ENCODE measurements at places on chromosomes 2 and 18. TPM values are rescaled to one million over a fixed set of nuclear protein-coding genes. Genes with fewer than 3 reads are reported as not detected.

DNA sequence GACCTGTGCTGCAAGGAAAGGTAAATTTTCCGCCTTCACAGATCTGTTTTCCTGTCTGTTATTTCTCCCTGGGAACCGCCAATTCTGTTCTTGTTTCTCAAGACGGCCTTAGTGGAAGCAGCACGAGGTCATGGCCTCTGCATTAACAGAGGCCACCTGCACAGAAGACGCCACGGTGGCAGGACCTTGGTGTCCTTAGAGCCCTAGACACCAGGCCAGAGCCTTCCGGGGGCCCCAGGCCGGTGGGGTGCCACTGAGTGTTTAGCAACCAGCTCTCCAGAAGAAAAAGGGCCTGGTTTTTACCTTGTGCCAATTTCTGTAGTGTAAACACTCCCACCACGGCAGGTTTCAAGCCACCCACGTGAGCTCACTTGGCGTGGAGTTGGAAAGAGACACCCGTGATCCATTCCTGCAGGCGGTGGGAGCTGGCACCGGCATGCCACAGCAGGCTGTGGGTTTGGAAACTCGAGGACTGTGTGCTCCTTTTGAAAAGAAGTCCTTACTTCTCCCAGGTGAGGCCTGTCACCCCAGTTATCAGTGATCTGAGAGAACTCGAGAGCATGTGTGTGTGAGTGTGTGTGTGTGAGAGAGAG is 103.9 kb upstream of the HDAC4 start:
- no peak for DNase-seq

DNA sequence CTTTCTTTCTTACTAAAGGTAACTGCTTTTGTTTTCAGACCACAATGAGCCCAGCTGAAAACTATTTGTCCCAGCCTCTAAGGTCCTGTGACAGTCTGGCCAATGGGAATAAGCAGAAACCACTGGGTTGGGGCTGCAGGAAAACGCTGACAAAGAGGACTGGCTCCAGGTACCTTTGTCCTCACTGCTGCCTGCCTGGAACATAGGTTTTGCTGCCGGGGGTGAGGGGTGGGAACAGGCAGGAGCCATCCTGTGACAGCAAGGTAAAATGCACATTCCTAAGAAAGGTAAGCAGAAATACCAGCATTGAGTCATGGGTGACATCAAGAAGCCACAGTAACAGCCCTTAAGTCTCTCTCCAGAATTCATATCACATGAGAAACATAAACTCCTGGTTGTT is 21.6 kb downstream of the PTPN2 start:
- DNase-seq, result no peak

Gene ARHGAP28
- polyA plus RNA-seq, result 25.0 TPM

DNA sequence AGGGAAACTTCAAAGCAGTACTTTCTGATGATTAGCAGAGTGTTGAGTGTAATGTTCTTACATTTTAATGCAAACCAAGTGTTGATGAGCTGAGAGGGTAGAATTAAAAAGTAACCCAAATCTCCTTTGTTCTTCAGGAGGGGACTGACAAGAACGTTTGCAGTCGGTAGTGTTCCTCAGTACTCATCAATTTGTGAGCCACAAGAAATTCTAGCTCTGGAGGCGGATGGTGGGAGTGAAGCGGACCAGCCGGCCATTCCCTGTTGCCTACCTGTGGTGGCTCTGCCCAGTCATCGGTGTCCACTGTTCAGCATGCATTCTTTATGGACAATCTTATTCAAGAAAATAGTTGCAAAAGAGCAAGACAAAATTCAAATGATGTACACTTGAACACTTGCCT is 438.6 kb upstream of the POU3F3 start:
- no peak for DNase-seq

DNA sequence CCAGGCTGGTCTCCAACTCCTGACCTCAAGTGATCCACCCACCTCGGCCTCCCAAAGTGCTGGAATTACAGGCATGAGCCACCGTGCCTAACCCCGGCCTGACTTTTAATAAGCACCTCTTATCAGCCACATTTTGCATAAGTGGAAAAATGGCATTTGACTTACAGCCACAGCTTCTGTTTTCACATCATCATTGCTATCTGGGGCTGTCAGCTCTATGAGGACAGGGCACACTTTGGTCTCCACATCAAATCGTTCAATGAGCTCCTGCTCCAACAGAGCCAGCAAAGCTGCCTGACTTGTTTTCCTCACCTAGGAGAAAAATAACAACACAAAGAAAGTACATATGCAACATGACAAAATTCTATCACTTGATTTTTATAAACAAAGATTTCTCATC is 26.4 kb downstream of the PPP4R1 start:
- no peak for DNase-seq

Gene ANKRD30BL
- 0.07 TPM for polyA plus RNA-seq

Gene LGALSL
- polyA plus RNA-seq, result 23.2 TPM

Gene QPCT
- 9.5 TPM for polyA plus RNA-seq

Gene CHRND
- not detected for polyA plus RNA-seq

GRCh38 chr2:72276876-72277275 is 129.2 kb upstream of the CYP26B1 start:
- DNase-seq, result no peak

GRCh38 chr2:211302676-211303075 is 746.3 kb downstream of the CPS1 start:
- no peak for DNase-seq

DNA sequence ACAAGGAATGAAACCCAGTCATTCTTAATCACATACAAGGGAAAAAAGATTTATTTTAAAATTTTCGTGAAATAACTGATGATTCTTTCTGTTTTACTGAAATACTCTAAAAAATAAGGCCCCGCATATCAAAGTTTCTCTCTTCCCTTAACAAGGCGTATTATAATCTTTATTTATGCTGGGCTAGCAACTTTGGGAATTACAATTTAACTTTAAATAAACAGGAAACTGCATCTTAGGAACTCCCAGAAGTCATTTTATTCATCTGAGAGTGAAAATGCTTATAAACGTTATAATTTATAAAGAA is 166.7 kb downstream of the TCF4 start:
- no peak for DNase-seq

DNA sequence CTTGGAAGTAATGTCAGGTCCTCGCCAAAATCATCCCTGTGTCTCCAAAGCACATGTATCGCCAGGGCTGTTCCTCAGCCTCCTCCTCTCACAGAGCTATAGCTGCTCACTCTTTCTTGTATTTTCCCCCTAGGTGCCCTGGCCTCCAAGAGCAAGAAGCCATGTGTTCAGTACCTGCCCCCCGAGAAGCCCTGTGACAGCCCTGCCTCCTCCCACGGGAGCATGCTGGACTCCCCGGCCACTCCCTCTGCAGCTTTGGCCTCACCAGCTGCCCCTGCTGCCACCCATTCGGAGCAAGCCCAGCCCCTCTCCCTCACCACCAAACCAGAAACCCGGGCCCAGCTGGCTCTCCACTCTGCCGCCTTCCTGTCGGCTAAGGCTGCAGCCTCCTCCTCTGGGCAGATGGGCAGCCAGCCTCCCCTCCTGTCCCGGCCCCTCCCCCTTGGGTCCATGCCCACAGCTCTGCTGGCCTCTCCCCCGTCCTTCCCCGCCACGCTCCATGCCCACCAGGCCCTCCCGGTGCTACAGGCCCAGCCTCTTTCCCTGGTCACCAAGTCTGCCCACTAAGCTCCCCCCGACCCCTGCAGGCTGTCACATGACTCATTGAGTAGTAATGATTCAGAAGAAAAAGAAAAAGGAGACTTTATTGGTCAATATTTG is 18.8 kb downstream of the TGOLN2 start:
- no peak for DNase-seq

Gene SERPINB12
- polyA plus RNA-seq, result 0.92 TPM

DNA sequence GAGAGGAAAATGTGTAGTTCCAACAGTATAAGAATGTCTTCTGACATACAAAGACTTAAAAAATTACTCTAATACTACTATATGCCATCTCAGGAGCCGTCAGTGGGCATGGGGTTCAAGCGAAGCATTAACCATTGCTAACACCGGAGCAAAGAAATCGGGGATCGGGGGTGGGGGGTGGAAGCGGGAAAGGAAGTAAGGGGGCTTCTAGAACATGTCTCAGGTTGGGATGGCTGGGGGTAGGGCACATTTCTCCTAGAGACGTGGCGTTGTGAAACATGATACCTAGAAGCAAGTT is 702 bp downstream of the LMAN1 start:
- DNase-seq, result no peak

Gene LCT
- polyA plus RNA-seq, result not detected

Gene VIL1
- polyA plus RNA-seq, result 38.2 TPM

DNA sequence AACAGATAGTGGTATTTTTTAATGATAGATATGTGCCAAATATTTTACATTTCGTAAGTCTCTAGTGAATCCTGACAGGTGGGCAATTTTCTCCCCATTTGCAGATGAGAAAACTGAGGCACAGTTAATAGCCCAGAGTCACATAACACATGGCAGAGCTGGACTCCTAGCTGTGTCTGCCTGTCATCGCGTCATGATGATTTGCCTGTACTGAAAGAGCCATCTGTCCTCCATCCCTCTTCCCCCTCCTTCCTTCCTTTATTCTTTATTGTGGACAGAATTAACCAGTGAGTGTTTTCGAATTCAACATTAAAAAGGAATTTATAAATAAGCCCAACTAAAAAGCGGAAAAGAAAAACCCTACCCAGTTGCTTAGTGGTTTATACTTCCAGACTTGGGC is 3.2 kb downstream of the DNAJB2 start:
- DNase-seq, result no peak

Gene ALPP
- polyA plus RNA-seq, result not detected

DNA sequence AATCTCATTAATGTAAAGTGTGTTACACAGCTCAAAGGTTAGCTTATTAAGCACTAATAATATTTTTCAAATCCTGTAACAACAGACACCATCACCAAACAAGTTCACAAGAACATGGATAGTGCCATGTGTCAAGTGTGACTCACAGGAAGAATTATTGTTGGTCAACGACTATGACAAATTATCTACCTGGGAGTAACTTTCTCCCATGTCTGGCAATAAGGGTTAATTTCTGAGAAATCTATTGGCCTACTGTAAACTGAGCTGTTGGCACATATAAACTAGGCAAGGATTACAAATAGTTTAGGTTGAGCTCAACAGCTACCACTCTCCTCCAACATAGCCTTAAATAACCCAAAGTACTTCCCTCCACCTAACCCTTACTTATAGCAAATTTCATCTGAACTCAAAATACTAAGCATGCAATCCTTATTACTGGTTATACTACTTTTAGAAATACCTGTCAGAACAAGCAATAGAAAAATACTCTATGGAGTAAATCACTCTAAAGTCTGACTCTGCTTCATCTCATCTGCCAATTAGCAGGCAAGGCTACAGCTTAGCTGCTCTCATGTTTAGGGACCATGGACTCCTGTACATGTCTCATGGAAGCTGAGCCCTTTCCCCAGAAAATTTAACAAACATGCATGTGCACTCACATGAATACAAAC is 223.0 kb downstream of the NBAS start:
- DNase-seq, result no peak

DNA sequence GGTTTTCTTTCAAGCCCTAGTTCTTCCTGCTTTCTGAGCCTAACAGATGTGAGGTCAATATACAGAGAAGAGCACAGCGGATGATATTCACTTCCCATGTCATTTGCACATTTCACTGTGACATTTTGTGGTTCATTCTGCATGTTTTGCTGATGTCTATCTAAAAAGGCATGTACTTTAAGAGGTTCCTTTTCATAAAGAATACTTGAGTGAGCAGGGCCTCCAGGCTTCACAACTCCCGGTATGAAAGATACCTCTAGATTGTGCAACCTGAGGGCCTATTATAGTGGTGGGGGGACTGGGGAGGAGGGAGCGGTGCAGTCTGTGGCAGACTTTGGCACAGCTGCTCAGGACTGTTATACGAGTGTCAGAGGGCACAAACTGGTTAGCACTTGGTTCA is 54.6 kb downstream of the CPO start:
- DNase-seq, result no peak

All from muscle of arm (tissue), 14 donors.